ENCODE measurements at places on chromosomes 11 and 22. TPM values are rescaled to one million over a fixed set of nuclear protein-coding genes. Genes with fewer than 3 reads are reported as not detected.

DNA sequence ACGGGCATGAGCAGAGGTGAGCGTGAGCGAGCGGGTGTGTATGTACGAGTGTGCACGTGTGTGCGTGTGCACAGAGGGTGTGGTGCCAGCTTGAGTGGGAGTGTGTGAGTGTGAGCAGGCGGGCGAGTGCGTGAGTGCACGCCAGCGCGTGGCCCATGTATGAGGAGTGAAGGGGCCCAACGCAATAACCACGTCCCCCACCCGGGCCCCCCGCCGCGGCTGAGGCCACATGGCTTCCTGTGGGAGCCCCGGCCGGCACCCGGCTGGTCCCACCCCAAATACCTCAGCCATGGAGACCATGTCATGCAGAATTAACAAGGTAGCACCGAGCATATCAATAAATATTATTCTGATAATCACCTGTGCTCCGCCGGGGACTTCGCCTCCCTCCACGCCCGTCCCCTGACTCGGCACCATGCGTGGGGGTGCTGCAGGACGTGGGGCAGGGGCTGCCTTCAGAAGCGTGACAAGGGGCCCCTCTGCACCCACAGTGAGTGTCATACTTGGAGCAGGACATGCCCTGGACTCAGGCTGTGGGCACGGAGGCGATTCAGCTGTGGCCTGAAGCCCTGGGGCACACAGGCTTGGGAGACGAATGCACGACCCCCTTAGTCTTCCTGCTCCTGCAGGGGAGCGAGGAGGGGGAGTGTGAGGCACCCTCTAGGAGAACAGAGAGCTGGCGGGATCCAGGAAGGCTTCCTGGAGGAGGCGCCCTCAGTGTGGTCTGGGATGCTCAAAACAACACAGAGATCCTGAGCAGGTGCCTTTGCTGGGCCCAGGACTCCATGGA lies 5.6 kb upstream of the TRABD start:
- DNase-seq: no peak

DNA sequence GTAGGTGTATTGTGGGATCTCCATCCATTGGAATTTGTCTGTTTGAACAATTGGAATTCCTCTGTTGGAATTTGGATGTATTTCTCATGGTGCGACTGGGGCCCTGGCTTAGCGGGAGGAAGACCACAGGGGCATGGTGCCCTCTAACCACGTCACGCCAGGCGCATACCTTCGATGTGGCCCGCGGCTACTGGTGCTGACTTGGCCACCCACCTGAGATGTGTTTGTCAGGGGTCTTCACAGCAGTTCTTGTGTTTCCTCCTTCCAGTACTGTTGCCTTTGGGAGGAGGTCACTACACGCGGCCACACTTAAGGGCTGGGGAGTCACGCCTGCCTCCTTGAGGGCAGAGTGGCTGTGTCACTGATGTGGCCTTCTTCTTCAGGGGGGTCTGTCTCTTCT lies 36.6 kb upstream of the GRAMD4 start:
- no peak for DNase-seq

DNA sequence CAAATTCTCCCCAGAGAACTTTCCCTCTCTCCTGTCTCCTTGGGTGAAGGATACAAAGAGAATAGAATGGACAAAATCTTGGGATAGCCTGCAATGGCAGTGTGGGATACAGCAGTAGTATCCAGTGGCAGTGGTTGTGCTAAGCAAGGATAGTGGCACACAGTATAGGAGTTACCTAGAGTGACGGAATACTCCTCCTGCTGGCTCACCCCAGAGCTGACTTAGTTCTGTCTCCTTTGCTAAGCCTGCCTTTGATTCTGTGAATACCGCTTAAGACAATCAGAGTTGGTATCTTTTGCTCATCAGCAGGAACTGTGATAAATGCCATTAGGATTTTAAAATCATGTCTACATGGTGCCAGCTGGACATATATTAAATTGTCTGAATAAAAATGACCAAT lies 404.3 kb downstream of the JRKL start:
- no peak for DNase-seq

- DNase-seq: no peak
Measured at GRCh38 chr11:78190871-78191538, 2.3 kb downstream of the USP35 start.

GRCh38 chr11:111397034-111397433 lies 18.0 kb upstream of the POU2AF1 start:
- peak; percentile 40 for DNase-seq

- DNase-seq: peak; percentile 73
Measured at GRCh38 chr22:19599626-19600243, 75.5 kb upstream of the CLDN5 start.

GRCh38 chr11:47187723-47188122 lies 1.5 kb upstream of the PACSIN3 start:
- DNase-seq: no peak

GRCh38 chr22:44375451-44375850 lies 62.7 kb upstream of the SHISAL1 start:
- DNase-seq: no peak

GRCh38 chr11:100515087-100515486 lies 172.0 kb upstream of the ARHGAP42 start:
- DNase-seq: peak; percentile 27

- no peak for DNase-seq
Measured at GRCh38 chr11:63226488-63227114, 16.8 kb downstream of the SLC22A25 start.

DNA sequence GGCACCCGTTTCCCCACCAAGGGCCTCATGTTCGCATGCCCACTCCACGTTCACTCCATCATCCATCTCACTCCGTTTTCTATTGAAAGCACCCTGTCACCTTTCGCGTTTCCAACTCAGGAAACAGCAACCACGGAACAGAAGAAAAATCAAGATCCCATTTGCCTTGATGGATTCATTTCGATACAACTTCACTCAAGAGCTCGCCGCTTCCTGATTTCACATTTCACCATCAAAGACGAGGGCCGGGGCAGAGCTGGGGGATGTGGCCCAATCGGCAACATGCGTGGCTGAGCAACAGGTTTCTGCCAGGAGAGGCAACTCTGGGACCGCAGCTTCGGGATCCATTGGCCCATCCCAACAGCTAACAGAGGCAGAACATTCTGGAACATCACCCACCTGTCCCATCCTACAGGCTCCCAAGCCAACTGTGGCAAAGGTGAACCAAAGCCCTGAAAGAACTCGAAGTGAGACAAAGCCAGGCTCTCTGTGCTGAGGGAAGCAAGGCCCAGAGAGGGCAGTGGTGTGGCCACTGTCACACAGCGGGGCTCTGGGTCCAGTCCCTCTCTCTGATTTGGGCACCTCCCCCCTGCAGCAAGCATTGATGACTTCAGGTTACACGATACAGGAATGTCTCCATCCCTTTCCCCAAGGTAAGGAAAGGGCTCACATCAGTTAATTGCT lies 36.2 kb upstream of the CD5 start:
- DNase-seq: no peak

DNA sequence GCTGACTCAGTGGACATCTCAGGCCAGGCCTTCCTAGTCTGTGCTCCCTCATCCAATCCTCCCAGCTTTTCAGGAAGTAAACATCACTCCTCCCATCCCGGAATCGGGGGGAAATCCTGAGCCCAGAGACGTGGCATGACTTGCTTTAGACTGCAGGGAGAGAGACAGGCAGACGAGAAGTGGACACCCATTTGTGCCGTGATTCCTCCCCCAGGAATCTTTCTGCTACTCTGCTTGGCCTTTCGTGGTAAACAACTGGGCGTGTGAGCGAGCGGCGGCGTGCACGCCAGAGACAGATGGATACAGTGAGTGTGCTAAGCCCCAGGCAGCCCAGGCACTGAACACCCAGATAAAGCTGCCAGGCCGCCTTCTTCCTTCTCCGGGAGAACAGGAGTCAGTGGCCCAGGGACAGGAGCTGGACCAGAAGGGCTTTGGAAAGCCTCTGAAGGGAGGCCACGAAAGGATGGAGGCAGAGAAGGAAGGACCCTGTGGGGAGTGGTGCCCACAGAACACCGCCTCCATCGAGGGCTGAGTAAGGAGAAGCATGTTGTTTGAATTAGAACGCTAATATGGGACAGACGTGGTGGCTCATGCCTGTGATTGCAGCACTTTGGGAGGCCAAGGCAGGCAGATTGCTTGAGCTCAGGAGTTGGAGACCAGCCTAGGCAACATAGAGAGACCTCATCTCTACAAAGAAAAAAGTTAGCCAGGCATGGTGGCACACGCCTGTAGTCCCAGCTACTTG lies 53.0 kb upstream of the PRR5 start:
- DNase-seq: peak; percentile 75

DNA sequence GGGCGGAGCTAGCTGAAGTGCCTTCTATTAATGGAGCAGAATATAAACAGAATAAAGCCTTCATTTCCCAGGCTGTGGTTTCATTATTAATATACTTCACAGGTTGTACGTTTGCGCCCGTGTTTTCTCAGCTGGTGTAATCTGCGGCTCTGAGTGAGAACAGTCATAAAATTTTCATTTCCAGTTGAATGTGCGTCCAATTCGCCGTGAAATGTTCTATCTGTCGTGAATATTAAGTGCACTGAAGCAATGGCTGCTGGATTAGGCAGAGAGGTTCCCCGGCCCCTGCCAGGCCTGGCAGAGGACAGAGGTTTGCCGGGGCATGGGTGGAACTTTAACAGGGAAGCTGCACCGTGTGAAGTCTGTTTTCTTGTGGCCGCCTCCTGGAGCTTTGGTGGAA lies 874.4 kb downstream of the NTM start:
- no peak for DNase-seq

GRCh38 chr22:26404851-26405421 lies 24.1 kb upstream of the ASPHD2 start:
- DNase-seq: peak; percentile 50

- no peak for DNase-seq
Measured at GRCh38 chr11:16780146-16780545, 41.7 kb downstream of the C11orf58 start.

GRCh38 chr11:113376156-113376555 lies 11.4 kb upstream of the ANKK1 start:
- DNase-seq: peak; percentile 91

DNA sequence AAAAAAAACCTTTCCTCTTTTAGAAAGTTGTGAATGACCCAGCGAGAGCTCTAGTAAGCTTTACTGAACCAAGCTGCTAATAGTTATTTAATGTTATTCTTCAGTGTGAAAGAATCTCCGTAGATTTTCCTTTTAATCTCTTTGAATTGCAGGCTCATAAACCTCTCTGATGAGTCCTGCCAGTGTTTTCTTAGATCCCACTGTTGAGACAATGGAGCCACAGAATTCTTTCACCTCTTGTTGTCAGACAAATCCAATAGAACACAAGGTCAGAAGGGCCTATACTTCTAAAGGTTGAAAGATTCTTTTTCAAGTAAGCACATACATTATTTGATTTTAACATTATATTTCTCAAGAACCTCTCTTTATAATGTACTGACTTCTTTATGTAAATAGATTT lies 52.2 kb downstream of the DNAJC24 start:
- DNase-seq: no peak

DNA sequence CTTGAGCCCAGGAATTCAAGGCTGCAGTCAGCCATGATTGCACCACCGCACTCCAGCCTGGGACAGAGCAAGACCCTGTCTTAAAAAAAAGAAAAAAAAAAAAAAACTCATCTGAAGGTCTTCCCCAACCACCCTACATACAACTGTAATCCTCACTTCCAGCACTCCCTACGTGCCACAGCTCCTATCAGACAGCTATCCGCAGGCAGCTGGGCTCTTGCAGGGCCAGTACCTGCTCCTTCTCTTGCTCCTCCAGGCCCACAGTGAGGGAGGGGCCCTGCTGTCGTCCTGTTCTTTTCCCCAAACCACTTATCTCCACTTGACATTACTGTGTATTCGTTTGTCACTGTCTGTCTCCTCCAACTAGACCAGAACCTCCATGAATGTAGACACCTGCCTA lies 156.1 kb upstream of the NECTIN1 start:
- no peak for DNase-seq

GRCh38 chr11:13038366-13038765 lies 29.2 kb downstream of the RASSF10 start:
- no peak for DNase-seq

GRCh38 chr11:95925011-95925410 lies 1.1 kb upstream of the MTMR2 start:
- DNase-seq: no peak

DNA sequence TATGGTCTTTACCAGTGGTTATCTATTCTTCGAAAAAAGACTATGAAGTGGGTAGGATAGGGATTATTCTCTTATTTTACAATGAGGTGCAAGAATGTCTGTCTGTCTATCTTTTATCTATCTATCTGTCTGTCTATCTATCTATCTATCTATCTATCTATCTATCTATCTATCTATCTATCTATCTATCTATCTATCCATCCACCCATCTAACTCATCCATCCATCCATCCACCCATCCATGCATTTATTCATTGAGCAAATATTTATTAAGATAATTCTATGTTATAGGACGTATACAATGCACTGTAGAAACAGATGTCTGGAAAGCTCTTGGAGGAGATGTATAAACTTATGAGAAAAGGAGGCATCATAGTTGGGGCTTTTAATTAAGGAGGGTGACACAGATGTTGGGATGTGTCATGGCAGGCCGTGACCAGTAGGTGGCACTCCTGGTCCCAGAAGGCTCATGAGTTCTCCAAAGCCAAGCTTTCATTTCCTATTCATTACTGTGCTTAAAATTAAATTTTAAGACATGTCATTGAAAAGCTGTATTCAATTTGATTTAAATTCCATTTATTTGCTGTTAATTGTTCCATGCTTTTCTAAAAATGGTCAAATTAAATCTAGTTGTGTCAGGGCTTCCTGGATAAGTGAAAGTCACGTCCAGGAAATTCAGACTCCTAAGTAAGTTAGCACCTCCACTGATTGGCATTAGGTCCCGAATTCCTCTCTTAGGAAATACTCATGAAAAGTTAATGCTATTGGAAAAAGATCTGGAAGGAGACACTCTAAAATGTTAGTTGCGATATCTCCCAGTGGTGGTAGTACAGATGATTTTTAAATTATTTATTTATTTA lies 19.0 kb upstream of the E2F8 start:
- peak; percentile 50 for DNase-seq

- no peak for DNase-seq
Measured at GRCh38 chr22:46984751-46985506, 222.5 kb downstream of the TBC1D22A start.

GRCh38 chr11:2679011-2679676 lies 20.6 kb downstream of the KCNQ1OT1 start:
- no peak for DNase-seq

The C11orf86 gene
- polyA plus RNA-seq: not detected

The SLC37A2 gene
- 4.1 TPM for polyA plus RNA-seq

The PIH1D2 gene
- polyA plus RNA-seq: 1.5 TPM

The GRIA4 gene
- 2.7 TPM for polyA plus RNA-seq

The GDPD5 gene
- 26.4 TPM for polyA plus RNA-seq

The TBX10 gene
- polyA plus RNA-seq: not detected

The TIMP3 gene
- 196 TPM for polyA plus RNA-seq

The C1QTNF5 gene
- 41.9 TPM for polyA plus RNA-seq

The OR10V1 gene
- polyA plus RNA-seq: not detected

The OR52K2 gene
- not detected for polyA plus RNA-seq

The CRACR2B gene
- polyA plus RNA-seq: 13.8 TPM
